Natural killer cell treated with Interleukin-12 subunit alpha and Interleukin-12 subunit beta and Interleukin-15 and Interleukin-18, amount 100 ng/mL, for 72 hours (primary cell): ENCODE measurements at places on chromosomes 5 and 9. TPM values are rescaled to one million over a fixed set of nuclear protein-coding genes. Genes with fewer than 3 reads are reported as not detected.

DNA sequence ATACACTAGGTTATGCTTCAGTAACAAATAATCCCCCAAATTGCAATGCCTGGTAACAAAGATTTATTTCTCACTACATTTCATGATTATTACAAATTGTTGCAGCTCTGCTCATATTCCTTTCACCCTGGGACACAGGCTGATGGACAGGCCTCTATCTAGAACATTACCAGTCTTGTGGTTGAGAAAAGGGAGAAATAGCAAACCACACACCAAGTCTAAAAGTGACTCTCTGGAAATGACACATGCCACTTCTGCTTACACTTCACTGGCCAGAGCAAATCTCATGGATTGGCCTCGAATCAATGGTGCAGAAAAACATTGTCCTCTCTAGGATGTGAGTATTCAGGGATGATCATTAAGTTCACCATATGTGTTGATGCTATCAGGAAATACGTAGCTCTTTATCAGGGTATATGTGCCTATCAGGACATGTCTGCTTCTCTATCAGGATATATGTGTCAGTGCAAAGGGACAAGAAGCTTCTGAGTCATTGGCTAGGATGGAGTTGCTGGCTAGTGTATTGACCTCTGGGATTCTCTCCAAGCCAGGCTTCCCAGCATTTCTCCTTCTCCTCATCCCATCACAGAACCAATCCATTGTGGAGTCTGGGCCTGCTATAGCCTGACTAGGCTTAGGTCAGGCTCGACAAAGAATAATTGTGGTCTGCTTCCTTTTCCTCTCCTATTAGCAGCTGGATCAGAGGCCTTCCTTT lies 91.1 kb upstream of the CEP78 start:
- no peak for DNase-seq

DNA sequence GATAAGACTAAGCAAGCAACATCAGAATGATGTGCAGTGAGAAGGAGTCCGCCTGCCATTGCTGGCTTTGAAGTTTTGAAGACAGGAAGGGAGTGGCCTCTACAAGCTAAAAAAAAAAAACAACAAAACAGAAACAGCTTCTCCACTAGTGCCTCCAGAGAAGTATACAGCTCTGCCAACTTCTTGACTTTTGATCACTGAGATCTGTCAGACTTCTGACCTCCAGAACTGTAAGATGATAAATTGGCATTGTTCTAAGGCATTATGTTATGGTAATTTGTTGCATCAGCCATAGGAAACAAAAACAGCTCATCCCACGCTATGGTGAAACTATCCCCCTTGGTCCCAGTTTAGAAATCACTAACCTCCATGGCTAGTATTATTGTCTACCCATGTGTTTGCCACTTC lies 131.0 kb upstream of the VCAN start:
- DNase-seq: no peak

DNA sequence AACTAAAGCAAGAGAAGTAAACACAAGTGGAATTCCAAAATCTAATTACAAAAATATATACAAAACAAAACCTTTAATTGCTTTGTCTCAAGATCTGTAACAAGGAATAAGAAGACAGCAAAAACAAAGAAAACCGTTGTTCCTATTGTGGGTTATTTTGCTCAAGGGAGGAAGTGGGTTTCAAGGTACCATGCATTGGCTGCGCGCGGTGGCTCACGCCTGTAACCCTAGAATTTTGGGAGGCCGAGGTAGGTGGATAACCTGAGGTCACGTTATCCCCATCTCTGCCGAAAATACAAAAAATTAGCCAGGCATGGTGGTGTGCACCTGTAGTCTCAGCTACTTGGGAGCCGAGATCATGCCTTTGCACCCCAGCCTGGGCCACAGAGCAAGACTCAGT lies 12.1 kb upstream of the IQGAP2 start:
- no peak for DNase-seq

PCDHA1 gene
- not detected for total RNA-seq

KIF2A gene
- 190 TPM for total RNA-seq

IL31RA gene
- total RNA-seq: 2.3 TPM

DNA sequence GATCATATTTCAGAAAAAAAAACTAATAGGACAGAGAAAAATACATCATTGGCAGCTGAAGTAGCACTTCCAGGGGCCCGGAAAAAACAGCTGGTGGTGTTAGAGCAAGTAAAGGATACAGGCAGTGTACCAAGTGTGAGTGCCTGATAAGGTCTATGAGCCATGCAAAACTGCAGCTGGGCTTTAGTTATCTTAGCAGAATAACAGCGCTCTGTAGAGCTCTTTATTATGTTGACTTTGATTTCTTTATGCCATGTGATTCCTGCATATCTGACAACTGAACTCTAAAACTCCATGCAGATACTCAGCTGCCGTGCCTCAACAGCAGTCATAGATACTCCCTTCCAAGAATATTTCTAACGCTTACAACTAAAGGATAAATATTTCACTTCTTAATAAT lies 119.5 kb downstream of the CAAP1 start:
- DNase-seq: no peak

- no peak for DNase-seq
These were observed 11.6 kb upstream of the PAPPA start for GRCh38 chr9:116141864-116142561.

DNA sequence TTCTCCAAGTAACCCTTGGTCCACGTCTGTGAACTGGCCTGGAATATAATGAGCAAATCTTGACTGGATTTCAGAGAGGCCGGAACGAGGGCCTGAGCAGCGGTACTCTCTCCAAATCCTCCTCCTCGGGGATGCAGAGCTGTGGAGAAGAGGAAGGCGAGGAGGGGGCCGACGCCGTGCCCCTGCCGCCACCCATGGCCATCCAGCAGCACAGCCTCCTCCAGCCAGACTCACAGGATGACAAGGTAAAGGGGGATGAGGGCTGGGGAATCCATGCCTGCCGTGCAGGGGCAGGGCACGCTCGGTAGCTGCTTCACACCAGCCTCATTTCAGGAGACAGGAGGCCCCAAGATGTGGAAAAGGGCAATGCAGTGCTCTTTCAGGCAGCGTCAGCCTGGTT lies 118.9 kb upstream of the OTULINL start:
- DNase-seq: no peak

- DNase-seq: no peak
These were observed 198.1 kb downstream of the C9orf50 start for GRCh38 chr9:129422843-129423192.

GRCh38 chr9:131951905-131952304 lies 127.8 kb downstream of the MED27 start:
- DNase-seq: no peak

DNA sequence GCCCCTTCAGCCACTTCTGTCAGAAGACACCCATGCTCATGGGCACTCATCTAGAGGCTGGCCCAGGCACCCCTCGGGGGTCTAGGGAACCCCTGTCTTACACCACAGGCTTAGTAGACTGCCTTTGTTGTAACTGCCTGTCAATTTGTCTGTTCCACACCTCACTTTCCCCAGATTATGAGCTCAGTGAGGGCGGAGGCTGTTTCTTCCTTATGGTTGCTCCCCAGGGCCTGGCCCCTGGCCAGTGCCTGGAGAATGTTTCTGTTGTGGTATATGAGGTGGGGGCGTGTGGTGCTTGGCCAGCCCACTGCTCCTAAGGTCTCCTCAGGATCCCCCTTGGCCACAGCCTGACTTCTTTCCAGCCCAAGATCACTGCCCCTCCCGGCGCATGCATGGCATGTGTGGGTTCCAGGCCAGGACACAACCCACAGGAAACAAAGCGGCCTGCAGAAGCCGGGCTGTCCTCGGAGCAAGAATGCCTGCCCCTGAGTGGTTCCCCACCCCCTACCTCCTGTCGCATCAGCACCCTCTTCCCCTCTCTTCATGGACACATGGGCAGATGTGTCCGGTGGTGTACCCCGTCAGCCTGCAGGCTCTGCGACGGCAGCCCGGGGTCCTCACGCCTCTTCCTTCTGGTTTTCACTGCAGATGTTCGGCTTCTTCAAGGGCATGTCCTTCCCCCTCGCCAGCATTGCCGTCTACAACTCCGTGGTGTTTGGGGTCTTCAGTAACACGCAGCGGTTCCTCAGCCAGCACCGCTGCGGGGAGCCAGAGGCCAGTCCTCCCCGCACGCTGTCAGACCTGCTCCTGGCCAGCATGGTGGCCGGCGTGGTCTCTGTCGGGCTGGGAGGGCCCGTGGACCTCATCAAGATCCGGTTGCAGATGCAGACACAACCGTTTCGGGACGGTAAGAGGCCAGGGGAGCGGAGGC lies 17.7 kb downstream of the SLC25A48 start:
- DNase-seq: no peak

DNA sequence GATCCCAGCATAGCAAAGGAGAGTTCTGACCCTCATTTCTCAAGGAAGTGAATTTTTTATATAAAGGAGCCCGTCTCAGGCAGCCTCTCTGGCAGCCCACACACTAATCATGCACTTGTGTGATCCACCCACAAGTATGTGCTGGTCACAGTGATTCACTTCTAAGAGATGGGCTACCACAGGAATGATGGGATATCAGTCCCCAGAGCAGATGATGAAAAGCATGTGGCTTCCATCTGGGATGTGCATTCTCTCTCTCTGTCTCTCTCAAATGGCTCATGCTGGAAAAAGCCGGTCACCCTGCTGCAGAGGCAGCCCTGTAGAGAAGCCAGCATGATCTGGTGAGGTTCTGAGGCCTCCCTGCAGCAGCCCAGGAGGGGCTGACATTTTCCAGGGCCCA lies 74.2 kb upstream of the ADCY2 start:
- no peak for DNase-seq

FCN2 gene
- total RNA-seq: not detected

GRCh38 chr5:133359861-133360260 lies 252.5 kb downstream of the FSTL4 start:
- DNase-seq: no peak

MEGF10 gene
- not detected for total RNA-seq

DNA sequence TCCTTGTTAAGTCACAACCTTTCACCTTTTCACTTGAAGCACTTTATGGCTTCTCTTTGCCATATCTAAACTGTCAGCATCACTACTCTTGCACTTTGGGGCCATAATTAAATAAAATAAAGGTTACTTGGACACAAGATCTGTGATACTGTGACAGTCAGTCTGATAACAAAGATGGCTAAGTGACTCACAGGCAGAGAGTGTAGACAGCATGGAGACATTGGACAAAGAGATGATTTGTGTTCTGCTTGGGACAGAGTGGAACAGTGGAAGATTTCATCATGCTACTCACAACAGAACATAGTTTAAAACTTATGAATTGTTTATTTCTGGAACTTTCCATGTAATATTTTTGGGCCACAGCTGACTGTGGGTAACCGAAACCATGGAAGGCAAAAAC lies 81.7 kb upstream of the SMC5 start:
- DNase-seq: no peak

PLPP6 gene
- total RNA-seq: 3.8 TPM

- no peak for DNase-seq
These were observed 456.0 kb downstream of the RAB3C start for GRCh38 chr5:59038798-59039295.

PCDHGA12 gene
- total RNA-seq: 1.4 TPM

SLC24A2 gene
- total RNA-seq: not detected

AGXT2 gene
- not detected for total RNA-seq

DNA sequence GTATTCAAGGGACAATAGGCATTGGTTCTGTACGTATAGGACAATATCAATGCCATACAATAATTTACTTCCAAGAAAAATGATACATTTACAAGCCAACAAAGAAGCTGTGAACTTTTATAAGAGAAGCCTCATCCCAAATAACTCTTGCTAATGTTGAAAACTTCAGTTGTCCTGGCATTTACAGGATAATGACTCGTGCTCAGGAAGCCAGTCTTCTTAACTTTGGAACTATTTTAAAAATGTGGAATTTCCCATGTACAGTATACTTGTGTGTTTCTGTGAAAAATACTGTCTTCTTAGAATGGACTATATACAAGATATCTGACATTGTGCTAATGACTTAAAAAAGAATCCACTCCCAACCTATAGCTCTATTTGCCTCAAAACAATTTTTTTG lies 1479.3 kb upstream of the CDH9 start:
- DNase-seq: no peak

GRCh38 chr9:3409453-3409852 lies 116.3 kb downstream of the RFX3 start:
- DNase-seq: no peak

BNC2 gene
- 1.0 TPM for total RNA-seq

DNA sequence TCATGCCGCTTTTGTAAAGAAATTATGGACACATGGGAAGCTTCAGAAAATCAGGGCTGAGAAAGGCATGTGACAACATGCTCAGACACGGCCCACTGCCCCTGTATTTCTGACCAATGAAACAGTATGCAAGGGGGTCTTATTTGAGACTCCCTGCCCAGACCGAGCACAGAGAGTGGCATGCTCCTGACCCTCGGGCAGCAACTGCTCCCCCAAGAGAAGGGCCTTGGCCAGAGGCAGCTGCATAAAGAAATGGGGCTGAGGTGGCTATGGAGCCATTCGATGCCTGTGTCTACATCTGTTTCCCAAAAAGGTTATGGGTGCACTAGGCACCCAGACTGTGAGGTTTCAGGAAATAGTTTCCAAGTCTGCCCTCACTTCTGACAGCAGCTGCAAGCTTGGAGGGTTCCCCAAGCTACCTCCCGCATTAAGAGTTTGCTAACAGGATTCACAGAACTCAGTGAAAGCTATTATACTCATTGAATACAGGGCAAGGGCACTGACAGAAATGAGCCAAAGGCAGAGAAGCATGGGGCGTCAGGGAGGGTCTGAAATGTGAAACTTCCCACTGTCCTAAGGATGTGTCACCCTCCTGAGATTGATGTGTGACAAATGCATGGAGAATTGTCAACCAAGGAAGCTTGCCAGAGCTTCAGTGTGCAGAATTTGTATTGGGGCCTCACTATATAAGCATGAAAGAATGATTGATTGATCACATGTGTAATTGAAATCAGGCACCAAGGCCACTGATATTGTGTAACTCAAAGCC lies 94.3 kb downstream of the DAP start:
- peak; percentile 16 for DNase-seq

GRCh38 chr5:143758750-143759149 lies 53.2 kb upstream of the HMHB1 start:
- DNase-seq: no peak

TMEFF1 gene
- total RNA-seq: 0.33 TPM

DNA sequence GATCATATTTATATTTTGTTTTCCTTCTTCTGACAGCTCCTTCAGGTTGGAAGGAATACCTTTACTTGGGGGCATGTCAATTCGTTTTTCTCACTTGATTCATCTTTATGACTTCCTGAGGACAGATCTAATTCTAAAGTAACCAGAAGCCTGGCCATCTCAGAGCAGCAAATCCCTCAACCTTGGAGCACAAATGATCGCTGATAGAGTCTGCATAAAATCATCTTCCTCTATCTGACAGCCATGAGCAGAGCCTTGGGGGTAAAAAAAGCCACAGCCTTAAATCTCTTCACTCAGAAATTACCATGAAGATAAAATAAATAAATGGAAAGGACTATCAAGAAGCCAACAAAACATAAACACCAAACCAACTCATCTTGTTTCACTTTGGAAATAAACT lies 325.8 kb downstream of the PRR16 start:
- DNase-seq: no peak

CDX1 gene
- total RNA-seq: not detected

DNA sequence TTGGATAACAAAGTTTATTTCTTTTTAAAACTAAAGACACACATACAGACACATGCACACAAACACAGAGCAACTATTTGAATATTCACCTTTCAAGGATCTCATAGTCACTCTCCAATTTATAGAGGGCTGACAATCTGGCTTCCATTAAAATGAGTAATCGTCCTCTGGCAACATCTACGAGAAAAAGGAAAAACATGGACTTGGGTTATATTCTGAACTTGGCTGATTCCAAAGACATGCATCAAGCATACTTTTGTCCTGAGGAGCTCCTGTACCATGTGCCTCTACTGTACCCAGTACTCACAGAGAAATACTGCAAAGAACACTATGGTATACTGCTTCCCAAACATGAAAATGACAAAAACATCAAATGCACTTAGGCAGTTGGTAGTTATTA lies 15.4 kb downstream of the IARS1 start:
- DNase-seq: no peak
